BE2C (cell line): ENCODE measurements at places on chromosomes 16 and 17.

GRCh38 chr16:84559311-84559932 is 55.0 kb upstream of the MEAK7 start:
- no peak for DNase-seq

DNA sequence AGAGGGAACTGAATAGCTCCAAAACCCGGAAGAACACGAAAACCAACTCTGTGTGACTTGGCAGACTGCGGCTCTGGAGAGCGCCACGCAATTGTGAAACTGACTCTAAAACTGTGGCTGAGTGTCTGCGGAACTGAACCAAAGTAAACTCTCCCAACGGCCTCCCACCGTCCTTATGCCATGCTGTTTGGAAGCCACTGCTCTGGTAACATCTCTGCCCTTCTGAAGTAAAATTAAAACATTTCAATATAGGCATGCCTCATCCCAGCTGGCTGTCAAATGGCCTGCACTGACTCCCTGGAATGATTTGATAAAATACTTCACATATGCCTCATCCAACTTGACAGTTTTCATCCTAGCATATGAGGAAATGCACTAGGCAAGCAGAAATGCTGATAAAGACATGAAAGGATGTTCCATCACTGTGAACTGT is 70.2 kb downstream of the PARN start:
- DNase-seq = no peak

DNA sequence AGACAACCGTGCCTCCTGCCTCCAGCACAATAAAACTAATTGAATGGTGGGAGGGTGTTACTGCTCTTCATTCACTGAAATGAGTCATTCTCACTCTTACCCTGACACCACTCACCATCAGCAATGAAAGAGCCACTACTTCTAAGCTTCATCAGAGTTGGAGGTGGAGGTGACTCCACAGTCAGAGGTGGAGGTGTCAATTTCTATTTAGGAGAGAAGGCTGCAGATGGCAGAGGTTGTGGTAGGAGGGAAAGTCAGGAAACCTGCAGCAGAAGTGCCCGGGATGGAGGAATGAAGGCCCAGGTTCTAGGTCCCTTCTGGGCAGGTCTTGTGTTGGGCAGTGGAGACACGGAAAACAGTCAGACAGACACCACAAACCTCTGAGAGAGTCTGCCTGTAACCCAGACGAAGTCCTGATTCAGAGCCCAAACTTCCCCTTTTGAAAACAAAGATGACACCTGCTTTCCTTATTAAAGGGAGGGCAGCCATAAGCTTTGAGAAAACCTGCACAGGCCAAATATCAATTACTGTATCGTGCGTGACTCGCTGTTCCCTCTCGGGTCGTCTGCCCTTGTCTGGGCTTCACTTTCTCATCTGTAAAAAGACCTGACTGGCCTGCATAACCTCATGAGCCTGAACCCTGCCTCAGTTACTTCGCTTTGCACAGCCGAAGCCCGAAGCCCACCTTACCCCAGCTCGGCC is 668 bp downstream of the ATPAF2 start:
- DNase-seq = no peak

DNA sequence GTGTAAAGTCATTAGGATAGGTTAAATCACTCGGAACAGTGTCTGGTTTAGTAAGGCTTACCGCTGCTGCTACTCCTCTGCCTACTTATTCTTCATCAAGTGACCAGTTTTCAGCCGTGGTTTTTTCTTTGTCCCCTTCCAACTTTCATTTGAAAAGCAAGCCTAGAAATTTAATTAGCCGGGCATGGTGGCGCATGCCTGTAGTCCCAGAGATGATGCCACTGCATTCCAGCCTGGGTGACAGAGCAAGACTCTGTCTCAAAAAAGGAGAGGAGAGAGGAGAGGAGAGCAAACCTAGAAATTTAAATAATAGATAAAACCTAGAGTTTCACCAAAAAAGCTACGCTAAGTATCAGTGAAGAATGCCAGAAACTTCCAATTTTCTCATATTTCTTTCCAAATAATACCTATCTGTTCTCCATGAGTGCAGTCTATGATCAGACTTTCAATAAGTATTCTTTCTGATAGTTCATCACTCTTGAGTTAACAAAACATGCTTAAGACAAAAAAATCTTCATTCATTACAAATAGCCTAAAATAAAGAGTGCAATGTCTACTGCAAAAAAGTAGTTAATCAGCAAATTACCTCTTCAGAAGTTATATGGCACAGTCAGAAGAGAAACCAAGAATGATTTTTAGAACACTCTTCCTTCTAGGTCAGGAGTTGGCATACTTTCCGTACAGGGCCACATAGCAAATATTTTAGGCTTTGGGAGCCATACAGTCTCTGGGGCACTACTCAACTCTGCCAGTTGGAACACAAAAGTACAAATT is 15.1 kb downstream of the ANKFY1 start:
- DNase-seq = no peak

- no peak for DNase-seq
Measured at GRCh38 chr16:49498264-49498663, 124.7 kb downstream of the C16orf78 start.

GRCh38 chr16:27377666-27378485 is 24.1 kb upstream of the IL21R start:
- no peak for DNase-seq

GRCh38 chr16:8849411-8850011 is 19.3 kb downstream of the CARHSP1 start:
- DNase-seq = no peak

- no peak for DNase-seq
Measured at GRCh38 chr17:35730400-35731005, 936 bp upstream of the RASL10B start.
